Activated T-helper 2 cell treated with anti-CD3 and anti-CD28 coated beads, Interferon-gamma antibody, Interleukin-2, Interleukin-4, amounts not matched to agents 10 μg/mL and 5 μg/mL and 100 μg/mL, durations not matched to agents 14 hours and 24 hours and 36 hours (primary cell): ENCODE measurements at places on chromosomes 6 and 20. TPM values are rescaled to one million over a fixed set of nuclear protein-coding genes. Genes with fewer than 3 reads are reported as not detected.

GRCh38 chr6:43763812-43764522 is 6.0 kb upstream of the VEGFA start:
- H3K27ac ChIP-seq = no peak overlapping the region
- peaks cover 1% of the 10 kb centered on the region for H3K27me3 ChIP-seq
- no peaks in the 10 kb centered on the region for H3K36me3 ChIP-seq
- H3K4me3 ChIP-seq = no peak overlapping the region

The SNPH gene
- total RNA-seq = 2.7 and 3.1 TPM in 2 replicates

- no peaks in the 10 kb centered on the region for H3K36me3 ChIP-seq
- H3K4me1 ChIP-seq = no peaks in the 10 kb centered on the region
- H3K4me3 ChIP-seq = no peak overlapping the region
- DNase-seq = no peak
- no peak overlapping the region for H3K27ac ChIP-seq
- H3K27me3 ChIP-seq = no peaks in the 10 kb centered on the region
These were observed 263.7 kb downstream of the TBX18 start for GRCh38 chr6:84500726-84501125.

GRCh38 chr20:46977909-46978588 is 83.4 kb downstream of the EYA2 start:
- no peak for DNase-seq
- H3K4me3 ChIP-seq = no peak overlapping the region
- H3K4me1 ChIP-seq = peaks cover 17% of the 10 kb centered on the region
- H3K27ac ChIP-seq = no peak overlapping the region
- H3K27me3 ChIP-seq = peaks cover 40% of the 10 kb centered on the region

The EDEM2 gene
- total RNA-seq = 25.5 and 25.7 TPM in 2 replicates

DNA sequence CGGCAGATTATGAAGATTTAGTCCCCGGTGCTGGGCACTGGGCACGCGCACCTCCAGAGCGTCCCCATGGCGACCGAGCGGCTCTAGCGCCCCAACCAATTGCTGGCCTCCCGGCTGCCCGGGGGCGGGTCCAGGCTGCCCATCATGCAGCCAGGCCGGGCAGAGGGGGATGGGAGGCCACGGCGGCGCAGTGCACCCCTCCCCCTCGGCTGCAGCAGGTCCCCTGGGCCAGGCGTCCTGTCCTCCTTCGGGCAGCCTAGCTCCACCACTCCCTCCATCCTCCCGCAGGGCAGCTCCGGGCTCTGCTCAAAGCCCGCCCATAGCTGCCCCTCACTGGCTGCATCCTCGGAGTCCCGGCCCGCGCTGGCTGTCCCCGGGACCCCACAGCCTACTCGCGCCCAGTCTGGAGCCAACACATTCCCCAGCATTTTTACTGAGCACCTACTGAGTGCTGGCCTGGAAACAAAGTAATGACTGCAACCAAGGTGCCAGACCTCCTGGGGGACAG is 99.4 kb downstream of the ASXL1 start:
- no peak for DNase-seq
- H3K36me3 ChIP-seq = peaks cover 8% of the 10 kb centered on the region
- H3K27me3 ChIP-seq = no peaks in the 10 kb centered on the region
- no peak overlapping the region for H3K27ac ChIP-seq
- no peak overlapping the region for H3K4me3 ChIP-seq

The CPNE5 gene
- 2.0 and 2.1 TPM in 2 replicates for total RNA-seq

DNA sequence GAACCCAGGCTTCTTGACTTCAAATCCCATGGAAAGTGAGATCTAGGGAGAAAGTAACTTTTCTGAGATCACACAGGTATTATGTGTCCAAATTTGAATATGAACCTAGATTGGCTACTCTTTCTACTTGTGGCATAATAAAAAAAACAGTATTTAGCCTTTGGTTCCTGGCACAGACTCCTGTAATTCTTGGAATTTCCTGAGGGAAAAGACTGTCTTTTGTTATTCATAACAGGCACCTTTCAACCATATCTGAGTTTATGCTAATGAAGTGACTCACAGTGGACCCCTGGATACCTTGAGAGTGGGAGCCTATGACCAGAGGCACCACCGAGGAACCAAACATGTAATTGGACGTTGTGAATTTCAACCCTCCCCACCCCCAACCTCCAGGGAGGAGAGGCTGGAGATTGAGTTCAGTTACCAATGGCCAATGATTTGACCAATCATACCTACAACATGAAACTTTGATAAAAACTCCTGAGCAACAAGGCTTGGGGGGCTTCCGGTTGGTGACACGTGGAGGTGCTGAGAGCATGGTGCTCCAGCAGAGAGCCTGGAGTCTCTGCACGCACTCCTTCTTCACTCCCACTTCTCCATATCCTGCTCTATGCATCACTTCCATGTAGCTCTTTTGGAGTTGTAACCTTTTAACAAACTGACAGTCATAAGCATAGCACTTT is 48.8 kb downstream of the LAMA4 start:
- H3K4me1 ChIP-seq = peaks cover 8% of the 10 kb centered on the region
- peaks cover 29% of the 10 kb centered on the region for H3K27me3 ChIP-seq
- no peak for DNase-seq
- no peaks in the 10 kb centered on the region for H3K36me3 ChIP-seq
- H3K27ac ChIP-seq = no peak overlapping the region

GRCh38 chr20:47843886-47844567 is 58.7 kb upstream of the SULF2 start:
- no peaks in the 10 kb centered on the region for H3K36me3 ChIP-seq
- H3K27ac ChIP-seq = no peak overlapping the region
- H3K4me3 ChIP-seq = no peak overlapping the region

- H3K36me3 ChIP-seq = no peaks in the 10 kb centered on the region
- H3K27me3 ChIP-seq = no peaks in the 10 kb centered on the region
These were observed 53.8 kb downstream of the MACROD2 start for GRCh38 chr20:14049111-14049510.

GRCh38 chr6:43674921-43675320 is 12.7 kb downstream of the MRPS18A start:
- no peak overlapping the region for H3K4me3 ChIP-seq
- DNase-seq = no peak
- H3K27ac ChIP-seq = no peak overlapping the region
- H3K4me1 ChIP-seq = peaks cover 5% of the 10 kb centered on the region
- H3K27me3 ChIP-seq = no peaks in the 10 kb centered on the region
- peaks cover 63% of the 10 kb centered on the region for H3K36me3 ChIP-seq

- H3K27ac ChIP-seq = peak overlapping the region; percentile 11
- peaks cover 75% of the 10 kb centered on the region for H3K4me1 ChIP-seq
- H3K36me3 ChIP-seq = no peaks in the 10 kb centered on the region
- no peak for DNase-seq
These were observed 59.6 kb downstream of the PRDM1 start for GRCh38 chr6:106145741-106146227.

The NKX2-2 gene
- total RNA-seq = not detected in 2 replicates

- no peak for DNase-seq
- peaks cover 7% of the 10 kb centered on the region for H3K27me3 ChIP-seq
- no peaks in the 10 kb centered on the region for H3K36me3 ChIP-seq
- no peaks in the 10 kb centered on the region for H3K4me1 ChIP-seq
These were observed 68.7 kb upstream of the STMND1 start for GRCh38 chr6:17032988-17033634.

DNA sequence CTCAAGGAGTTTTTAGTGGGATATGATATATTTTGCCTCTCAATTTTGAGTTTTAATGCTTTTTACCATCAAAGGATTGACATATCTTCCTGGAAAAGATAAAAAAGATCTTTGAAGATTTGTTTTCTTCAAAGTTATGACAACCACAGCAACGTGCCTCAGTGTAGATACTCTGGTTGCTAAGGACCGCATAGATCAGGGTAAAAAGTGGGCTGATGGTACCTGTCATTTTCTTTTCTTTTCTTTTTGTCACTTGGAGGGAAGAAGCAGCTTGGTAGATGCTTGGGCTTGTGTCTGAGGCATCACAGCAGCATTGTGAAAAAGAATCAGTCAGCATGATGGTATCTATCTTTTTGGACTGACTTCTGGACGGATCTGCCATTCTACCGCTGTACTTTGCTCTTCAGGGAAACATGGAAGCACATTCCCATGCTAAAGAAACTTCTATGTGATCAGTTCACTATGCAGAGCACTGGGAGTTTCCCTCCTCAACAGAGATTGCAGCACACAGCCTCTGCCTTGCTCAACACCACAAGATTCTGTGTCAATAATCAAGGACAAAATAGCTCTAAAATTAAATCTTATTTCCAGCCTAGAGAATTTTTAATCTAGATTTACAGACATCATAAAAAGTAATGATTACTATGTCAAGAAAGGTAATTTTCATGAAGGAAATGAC is 54.8 kb upstream of the SGK1 start:
- H3K4me1 ChIP-seq = peaks cover 29% of the 10 kb centered on the region
- no peaks in the 10 kb centered on the region for H3K27me3 ChIP-seq
- peak overlapping the region; percentile 51 for H3K27ac ChIP-seq
- no peaks in the 10 kb centered on the region for H3K36me3 ChIP-seq
- DNase-seq = no peak

The POLR3F gene
- 12.5 and 13.5 TPM in 2 replicates for total RNA-seq

GRCh38 chr6:35077713-35078105 is 63.4 kb downstream of the TCP11 start:
- H3K4me3 ChIP-seq = no peak overlapping the region
- no peaks in the 10 kb centered on the region for H3K4me1 ChIP-seq
- no peak for DNase-seq

- peak overlapping the region; percentile 87 for H3K4me3 ChIP-seq
- peaks cover 11% of the 10 kb centered on the region for H3K36me3 ChIP-seq
- H3K4me1 ChIP-seq = peaks cover 25% of the 10 kb centered on the region
- no peak for DNase-seq
- peak overlapping the region; percentile 62 for H3K27ac ChIP-seq
These were observed 1.1 kb downstream of the CTSA start for GRCh38 chr20:45892049-45892825.

- H3K36me3 ChIP-seq = no peaks in the 10 kb centered on the region
- no peaks in the 10 kb centered on the region for H3K4me1 ChIP-seq
- no peak overlapping the region for H3K27ac ChIP-seq
These were observed 27.6 kb upstream of the GSTA5 start for GRCh38 chr6:52868240-52868639.

The BTNL2 gene
- not detected in 2 replicates for total RNA-seq

DNA sequence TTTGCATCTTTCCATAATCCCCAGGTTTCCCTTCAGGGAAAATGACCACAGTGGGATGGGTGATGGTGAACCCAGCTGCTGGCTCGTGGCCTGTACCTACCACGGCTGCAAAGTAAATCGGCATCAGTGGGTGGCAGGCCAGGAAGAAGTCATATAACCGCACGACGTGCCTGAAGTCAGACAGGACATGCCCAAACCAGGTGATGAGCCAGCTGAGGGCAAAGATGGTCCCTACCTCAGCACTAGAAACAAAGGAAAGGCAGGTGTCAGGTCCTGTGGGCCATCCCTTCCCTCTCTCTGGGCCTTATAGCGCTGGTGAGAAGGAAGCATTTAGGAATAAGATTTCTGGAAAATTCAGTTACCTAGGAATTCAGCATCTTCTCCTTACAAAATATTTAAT is 22.2 kb downstream of the TBC1D20 start:
- H3K27ac ChIP-seq = peak overlapping the region; percentile 42
- peaks cover 90% of the 10 kb centered on the region for H3K36me3 ChIP-seq
- no peaks in the 10 kb centered on the region for H3K27me3 ChIP-seq
- no peak for DNase-seq
- H3K4me1 ChIP-seq = peaks cover 44% of the 10 kb centered on the region

- no peak overlapping the region for H3K4me3 ChIP-seq
- H3K36me3 ChIP-seq = no peaks in the 10 kb centered on the region
- H3K27me3 ChIP-seq = peaks cover 4% of the 10 kb centered on the region
These were observed 209.8 kb upstream of the MARCKS start for GRCh38 chr6:113647143-113647889.

The CLVS2 gene
- not detected in 2 replicates for total RNA-seq

The LY6G6C gene
- total RNA-seq = not detected in 2 replicates

The OR12D2 gene
- total RNA-seq = not detected in 2 replicates

The SEMG1 gene
- not detected in 2 replicates for total RNA-seq

DNA sequence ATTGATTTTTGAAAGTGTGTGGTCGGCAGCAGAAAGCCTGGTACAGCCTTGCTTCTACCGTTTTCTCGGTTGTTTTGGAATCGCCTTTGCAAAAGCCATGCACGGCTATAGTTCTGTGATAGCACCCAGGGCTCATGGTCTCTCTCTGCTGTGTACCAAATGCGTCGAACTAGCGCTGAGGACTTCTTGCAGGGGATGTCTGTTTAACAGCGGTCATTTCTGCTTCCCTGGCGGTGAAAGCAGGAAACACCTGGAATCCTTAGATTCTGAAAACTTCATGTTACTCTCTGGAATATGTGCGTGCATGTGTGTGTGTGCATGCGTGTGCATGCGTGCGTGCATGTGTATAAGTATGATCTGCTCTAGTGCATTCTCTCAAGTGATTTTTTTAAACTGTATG is 26.1 kb upstream of the GCNT2 start:
- no peak overlapping the region for H3K27ac ChIP-seq
- no peaks in the 10 kb centered on the region for H3K4me1 ChIP-seq

DNA sequence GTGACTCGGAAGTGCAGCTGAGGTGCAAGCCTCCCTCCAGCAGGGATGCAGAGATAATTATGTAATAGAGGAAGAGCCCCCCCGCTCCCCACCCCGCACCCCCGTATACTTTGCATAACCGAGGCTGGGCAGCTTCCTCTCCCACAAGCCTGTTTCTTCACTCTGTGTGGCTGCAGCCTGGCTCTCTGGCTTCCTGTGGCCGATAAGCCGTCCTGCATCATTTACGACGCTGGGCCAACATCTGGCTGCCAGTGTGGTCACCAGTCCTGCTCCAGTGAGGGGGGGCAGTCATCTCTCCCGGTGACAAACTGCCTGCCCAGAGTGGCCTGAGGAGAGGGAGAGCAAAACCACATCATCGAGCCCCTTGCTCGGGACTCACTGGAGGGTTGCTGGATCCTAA is 59.2 kb downstream of the RBM38 start:
- H3K27me3 ChIP-seq = peaks cover 26% of the 10 kb centered on the region
- H3K4me1 ChIP-seq = peaks cover 19% of the 10 kb centered on the region
- no peaks in the 10 kb centered on the region for H3K36me3 ChIP-seq
- no peak for DNase-seq
- no peak overlapping the region for H3K27ac ChIP-seq
- no peak overlapping the region for H3K4me3 ChIP-seq

The SNRNP48 gene
- 16.8 and 17.7 TPM in 2 replicates for total RNA-seq

DNA sequence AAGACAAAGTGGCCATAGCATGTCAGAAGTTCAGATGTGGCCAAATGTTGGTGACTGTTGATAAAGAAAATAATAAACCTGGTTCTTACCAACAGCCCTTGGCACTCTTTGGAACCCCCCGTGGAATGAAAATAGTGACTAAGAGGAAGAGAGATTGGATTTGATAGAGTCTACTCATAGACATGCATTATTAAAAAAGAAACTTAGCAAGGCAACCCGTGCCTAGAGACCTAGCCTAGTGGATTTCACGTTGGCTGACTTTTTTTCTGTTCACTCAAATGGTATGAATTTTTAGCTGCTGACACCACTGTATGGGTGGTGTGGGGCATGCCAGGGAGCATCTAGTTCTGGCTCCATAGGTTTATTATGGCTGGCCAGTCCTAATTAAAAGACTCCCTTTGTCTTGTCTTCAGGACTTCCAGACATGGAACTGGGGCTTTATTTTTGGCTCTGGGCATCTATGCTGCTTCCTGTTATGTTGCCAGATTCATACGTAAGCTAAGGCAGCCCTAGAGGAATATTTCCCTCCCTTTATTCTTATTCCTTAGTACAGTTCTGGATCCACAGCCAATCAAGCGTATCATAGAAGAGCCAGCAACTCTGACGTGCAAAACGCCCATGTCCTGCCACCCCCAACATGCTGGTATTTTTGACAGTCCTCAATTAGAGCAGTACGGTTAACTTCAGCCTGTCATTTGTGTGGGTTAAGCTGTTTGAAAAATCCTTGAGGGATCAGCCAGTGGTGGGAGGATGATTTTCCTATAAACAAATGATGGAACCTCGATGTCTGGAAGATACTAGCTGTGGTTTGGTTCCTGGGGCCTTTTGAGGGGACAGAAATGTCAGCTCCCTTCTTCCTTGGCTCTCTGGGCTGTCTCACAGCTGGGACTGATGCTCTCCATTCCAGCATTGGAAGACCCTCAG is 127.5 kb downstream of the ISM1 start:
- no peak for DNase-seq
- no peaks in the 10 kb centered on the region for H3K27me3 ChIP-seq
- H3K4me3 ChIP-seq = no peak overlapping the region
- H3K27ac ChIP-seq = peak overlapping the region; percentile 22
- peaks cover 13% of the 10 kb centered on the region for H3K4me1 ChIP-seq
